ENCODE measurements at places on chromosomes 7 and 10.

- no peak for DNase-seq
Observed at GRCh38 chr7:87116315-87116714, 35.9 kb upstream of the DMTF1 start.

GRCh38 chr7:30201161-30201666 lies 66.4 kb downstream of the MTURN start:
- DNase-seq: no peak

DNA sequence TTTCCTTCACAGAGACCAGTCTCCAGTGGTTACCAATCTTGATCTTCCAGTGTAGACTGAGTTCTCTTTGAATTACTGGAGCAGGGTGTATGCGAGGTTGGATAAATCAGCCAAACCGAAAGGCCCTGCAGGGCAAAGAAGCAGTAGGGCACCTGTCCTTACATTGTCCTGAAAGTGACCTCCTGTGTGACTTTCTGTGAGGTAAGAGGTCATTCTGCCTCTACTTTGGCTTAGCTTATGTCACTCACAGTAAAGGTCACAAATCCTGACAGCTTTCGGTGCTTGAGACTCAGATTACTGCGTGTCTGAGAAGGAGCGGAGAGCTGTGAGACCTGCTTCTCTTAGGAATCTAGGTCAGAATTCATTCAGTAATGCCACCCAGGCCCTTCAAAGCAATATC lies 252.7 kb upstream of the ETV1 start:
- DNase-seq: no peak

GRCh38 chr10:98568551-98568950 lies 121.8 kb upstream of the HPS1 start:
- no peak for DNase-seq

- no peak for DNase-seq
Observed at GRCh38 chr7:54337466-54337865, 204.7 kb upstream of the VSTM2A start.

GRCh38 chr7:42180806-42181205 lies 56.2 kb downstream of the GLI3 start:
- no peak for DNase-seq

- no peak for DNase-seq
Observed at GRCh38 chr7:2841907-2842306, 2.2 kb downstream of the GNA12 start.

DNA sequence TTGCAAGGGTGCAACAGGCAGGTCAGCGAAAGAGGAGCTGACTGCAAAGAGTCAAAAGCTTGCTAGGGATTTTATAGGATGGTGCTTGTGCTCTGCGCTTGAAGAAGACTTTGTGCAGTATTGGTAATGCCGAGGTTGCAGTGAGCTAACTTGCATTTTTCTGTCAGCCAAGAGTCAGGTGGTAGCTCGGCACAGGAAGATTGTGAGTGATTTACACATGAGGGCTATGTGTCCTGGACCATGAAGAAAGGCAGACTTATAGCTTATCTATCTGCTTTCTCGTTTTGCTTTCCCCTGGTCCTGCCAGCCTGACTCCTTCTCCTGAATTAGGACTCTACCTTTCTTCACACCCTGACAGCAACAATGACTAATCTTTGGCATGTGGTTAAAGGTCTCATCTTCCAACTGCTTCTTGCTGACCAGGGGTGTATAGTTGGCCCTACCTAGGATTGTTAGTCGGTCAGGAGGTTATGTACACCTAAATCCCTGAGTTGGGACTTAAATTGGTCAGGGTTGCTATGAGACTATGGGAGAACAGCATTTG lies 4.1 kb upstream of the SYPL1 start:
- DNase-seq: no peak

- no peak for DNase-seq
Observed at GRCh38 chr10:30207485-30208052, 141.5 kb downstream of the MTPAP start.
